Right lobe of liver (tissue), 6 donors: ENCODE measurements at places on chromosomes 5 and 9. TPM values are rescaled to one million over a fixed set of nuclear protein-coding genes. Genes with fewer than 3 reads are reported as not detected.

- DNase-seq = no peak
Measured at GRCh38 chr5:75062925-75063531, 10.7 kb upstream of the GCNT4 start.

DNA sequence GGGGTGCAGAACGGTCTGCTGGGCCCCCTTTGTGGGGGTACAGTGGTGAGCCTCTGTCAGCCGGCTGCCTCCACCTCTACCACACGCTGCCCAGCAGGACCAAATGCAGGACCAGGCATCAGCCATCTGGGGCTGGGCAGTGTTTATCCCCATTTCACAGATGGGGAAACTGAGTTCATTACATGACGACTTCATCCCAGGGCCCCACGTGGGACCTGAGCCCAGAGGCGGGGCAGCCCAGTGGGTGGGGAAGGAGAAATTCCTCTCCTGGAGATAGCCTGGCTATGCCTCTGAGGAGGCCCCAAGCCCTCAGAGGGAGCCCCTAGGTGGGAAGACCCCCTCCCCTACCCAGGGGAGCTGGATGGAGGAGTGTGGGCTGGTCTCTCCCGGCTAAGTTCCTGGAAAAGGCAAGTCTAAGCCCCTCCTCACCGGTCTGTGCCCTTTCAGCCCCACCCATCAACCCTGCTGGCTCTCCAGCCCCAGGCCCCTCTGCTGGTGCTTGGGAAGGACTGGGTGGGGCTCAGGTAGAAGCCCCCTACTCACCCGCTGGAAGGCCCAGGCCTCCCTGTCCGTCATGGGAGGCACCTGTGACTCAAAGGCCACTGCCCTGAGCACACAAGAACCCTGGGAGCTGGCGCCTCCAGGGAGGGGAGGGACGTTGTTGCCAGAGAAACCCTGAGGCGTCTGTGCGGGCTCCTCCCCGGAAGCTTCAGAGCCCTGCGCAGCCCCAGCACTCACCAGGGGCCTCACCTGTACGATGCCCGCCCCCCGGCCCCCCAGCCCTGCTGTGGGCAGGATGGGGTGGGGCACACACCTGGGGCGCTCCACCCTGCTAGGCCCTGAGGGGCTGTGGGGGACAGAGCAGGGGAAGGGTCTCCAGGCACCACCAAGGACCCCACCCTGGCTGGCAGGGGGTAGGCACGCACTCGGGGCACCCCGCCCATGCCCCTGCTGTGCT, 7.4 kb upstream of the CCDC187 start:
- no peak for DNase-seq

DNA sequence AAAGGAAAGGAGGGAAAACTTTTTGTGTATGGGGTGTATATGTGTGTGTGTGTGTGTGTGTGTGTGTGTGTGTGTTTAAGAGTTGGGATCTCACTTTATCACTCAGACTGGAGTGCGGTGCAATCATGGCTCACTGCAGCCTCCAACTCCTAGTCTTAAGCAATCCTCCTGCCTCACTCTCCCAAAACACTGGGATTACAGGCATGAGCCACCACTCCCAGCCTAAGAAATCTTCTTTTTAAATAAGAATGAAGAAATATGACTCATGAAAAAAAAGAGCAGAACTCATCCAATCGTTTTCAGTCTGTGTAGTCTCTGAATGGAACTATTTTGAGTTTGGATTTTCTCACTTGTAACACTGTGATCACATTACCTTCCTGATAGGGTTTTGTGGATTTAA, 601.5 kb downstream of the ACTL7B start:
- no peak for DNase-seq

- DNase-seq = no peak
Measured at GRCh38 chr5:112479418-112479817, 60.3 kb upstream of the EPB41L4A start.

DNA sequence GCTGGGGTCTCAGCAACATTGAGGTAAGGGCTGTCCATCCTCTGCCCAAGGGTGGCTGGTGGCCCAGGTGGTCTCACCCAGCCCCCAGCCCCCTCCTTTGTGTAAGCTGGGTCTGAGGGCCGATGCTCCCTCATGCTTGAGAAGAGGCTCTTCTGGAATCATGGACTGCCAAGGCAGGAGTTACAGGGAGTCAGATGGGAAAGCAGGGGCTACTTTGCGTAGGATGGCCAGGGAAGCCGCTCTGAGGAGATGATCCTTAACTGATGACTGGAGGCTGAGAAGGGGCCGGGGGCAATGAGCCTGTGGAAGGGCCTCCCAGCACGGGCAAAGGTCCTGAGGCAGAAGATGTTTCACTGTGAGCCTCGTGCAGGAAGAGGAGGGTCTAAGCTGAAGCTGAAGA, 23.7 kb downstream of the NKX2-5 start:
- DNase-seq = no peak

DNA sequence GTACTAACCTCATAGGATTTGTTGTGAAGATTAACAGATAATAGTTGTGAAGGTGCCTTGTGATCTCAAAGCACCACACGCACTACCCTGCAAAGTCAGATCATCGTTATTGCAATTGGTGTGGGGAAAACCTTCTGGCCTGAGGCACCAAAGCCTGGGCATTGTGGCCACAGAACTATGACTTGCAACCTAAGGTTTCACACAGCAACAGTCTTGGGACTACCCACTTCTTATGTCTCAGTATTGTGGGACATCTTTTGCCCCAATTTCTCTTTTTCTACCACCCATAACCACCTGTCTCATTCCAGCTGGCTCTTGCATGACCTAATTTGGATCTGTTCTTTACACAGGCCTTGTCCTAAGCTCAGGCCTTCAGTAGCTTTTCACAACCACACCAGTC, 247.8 kb upstream of the NR4A3 start:
- DNase-seq = no peak

DNA sequence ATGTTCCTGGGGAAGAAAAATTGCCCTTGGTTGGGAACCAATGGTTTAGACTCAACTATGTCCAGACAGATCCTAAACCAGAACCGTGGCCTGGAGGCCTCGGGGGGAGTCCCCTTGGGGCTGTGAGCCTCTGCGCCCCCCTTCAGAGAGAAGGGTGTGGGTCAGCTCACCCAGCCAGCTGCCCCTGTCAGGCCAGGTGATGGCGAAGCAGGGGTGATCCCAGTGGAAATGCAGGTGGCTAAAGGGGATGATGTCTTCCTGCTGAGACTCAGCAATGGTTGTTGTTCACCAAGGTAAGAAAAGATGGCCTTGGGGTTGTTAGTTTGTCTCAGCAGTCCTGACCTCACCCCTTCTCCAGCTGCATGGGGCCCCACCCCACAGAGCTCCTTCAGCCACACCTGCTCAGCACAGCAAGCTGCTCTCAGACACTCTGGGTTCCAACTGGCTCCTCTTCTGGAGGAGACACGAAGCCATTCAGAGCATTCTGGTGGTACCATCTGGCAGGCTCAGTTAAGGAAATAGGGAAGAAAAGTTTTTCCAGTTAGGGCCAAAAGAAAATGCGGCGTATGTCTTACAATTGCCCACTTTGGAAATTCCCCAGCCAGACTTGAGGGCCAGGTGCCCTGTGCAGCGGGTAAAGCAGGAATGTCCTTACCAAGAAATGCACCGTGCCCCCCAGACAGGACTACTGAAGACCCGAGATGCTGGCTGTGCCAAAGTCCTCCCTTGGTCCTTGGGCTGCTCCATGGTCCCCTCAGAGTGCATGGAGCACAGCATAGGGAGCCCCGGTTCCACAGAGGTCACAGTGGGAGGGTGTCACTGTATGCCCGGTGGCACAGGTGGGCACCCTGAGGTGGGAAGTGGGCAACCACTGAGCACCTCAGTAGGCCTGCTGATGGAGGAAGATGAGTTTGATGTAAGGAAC, 90.2 kb downstream of the NSUN2 start:
- DNase-seq = no peak

GRCh38 chr9:121939643-121940042, 153.5 kb downstream of the TTLL11 start:
- no peak for DNase-seq

DNA sequence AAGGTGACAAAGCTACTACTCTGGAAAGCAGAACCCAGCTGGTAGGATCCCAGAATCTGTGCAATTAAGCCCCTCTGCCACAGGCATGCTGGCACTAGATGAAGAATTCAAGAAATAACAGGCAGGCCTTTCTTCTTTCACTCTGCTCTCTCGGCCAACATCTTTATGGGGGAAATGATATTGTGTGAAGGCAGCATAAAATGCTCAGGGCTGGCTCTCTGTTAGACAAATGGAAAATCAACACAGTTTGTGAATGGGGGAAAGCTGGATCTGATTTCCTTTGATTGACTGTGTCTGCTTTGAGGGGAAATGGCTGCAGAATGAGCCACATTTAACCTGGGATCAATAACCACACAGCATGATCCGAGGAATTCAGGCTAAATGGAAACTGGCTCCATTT, 29.1 kb upstream of the AKNA start:
- DNase-seq = no peak

DNA sequence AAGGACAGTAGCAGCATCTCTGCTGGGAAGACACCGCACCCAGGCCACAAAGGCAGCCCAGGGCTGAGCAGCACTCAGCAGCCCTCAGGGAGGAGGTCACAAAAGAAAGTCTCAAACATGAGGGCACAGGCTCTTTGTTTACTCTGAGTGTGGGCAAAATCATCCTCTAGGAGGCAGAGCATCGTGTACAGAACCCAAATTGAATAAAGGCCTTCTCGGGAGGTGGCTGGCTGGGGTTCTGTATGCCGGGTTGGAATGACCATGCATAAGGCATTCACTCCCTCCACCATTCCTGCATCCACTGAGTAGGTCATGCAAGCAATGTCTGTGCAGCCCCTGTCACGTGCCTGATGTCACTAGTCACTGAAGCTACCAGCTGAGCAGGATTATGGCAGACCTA, 412.8 kb downstream of the SPOCK1 start:
- DNase-seq = no peak

DNA sequence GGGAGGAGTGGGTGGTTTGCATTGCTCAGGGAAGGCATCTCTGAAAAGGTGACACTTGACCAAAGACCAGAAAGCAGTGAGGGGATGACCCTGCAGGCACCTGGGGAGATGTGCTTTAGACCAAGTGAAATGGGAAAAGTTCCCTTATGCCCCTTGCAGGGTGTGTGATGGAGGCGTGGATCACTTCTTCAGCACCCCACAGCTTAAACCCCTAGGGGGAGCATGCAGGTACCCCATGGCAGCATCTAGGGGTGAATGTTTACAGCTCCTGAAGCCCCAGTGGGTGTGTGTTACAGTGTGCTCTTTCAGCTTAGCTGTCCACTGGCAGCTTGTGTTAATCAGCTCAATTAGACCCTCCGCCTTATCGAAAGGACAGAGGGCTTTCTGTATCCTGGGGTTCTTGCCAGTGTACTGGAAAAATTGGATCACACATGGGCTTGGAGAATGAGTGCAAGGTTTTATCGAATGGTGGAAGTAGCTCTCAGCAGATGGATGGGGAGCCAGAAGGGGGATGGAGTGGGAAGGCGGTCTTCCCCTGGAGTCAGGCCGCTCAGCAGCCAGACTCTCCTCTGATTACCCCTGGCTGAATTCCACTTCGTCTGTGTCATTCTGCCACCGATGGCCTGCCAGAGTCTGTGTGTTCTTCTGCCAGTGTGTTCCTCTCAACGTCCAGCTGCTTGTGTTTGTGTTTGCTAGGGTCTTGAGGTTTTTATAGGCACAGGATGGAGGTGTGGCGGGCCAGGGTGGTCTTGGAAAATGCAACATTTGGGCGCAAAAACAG, 6.3 kb downstream of the BHMT2 start:
- DNase-seq = peak; percentile 33

GRCh38 chr5:150600616-150601490, 39.6 kb upstream of the SYNPO start:
- peak; percentile 16 for DNase-seq

GRCh38 chr9:136262671-136263178, 17.1 kb upstream of the QSOX2 start:
- no peak for DNase-seq

GRCh38 chr9:14349447-14350348, 35.8 kb upstream of the NFIB start:
- DNase-seq = no peak

DNA sequence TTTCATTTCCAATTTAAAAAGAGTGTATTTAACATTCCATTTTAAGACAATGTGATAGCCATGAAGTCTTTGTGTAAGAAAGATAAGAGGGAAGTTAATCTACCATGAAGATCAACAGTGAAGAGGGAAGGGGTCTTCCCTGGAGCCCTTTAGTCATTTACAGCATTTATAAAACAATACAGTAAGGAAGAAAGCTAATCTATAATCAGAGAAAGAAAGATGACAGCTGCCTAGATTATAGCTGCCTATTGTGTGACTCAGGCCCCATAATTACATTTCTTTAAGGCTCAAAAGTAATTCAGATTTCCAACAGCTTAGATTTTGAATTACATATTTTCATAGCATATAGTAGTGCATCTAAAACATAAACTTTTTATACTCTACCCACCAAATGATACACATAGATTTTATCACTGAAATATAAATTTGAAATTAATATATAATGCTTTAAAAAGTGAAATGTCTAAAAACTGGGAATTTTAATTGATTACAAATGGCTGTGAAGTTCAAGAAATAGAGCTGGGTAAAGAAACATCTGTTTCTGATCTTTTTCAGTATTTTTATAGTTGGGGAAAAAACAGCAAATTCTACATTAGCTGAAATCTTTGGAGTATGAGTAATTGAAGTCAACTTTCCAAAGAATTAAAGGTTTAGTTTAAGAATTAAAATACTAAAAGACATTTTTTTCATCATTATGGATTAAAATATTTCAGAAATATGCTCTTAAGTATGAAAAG, 89.6 kb downstream of the RIC1 start:
- no peak for DNase-seq

DNA sequence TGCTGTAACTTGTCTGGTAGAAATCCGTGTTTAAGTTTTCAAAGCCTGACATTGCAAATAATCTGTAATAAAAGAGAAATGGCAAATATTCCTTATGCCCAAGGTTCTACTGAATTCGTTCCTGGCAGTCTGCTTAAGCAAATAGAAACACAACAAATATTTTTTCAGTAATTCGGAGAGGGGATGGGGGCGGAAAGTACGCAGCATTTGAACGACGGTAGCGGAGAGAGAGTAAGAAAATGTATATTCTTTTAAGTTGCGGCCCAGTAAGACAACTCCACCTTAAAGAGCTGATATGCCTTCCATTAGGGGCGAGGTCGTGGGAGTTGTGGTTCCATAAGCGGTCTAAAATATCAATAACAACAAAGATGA, 569 bp downstream of the YIPF5 start:
- DNase-seq = no peak

The FYB1 gene
- 15.3 TPM for total RNA-seq

The ZNF300 gene
- 0.87 TPM for total RNA-seq

The FBXL17 gene
- total RNA-seq = 9.6 TPM

The PCDHGA11 gene
- 1.00 TPM for total RNA-seq

The FST gene
- total RNA-seq = 13.2 TPM

The ZBED3 gene
- 17.5 TPM for total RNA-seq

The SPINK4 gene
- not detected for total RNA-seq

The KIF12 gene
- 11.6 TPM for total RNA-seq

The ACO1 gene
- 92.3 TPM for total RNA-seq

The ALDOB gene
- 3,061 TPM for total RNA-seq

The SH3GL2 gene
- not detected for total RNA-seq

The PSD2 gene
- not detected for total RNA-seq

The FANCC gene
- 12.3 TPM for total RNA-seq
